H1 (cell line): ENCODE measurements at places on chromosomes 16 and 17.
A peak's percentile ranks its signal among the peaks of the same experiment; 100 is the strongest.

DNA sequence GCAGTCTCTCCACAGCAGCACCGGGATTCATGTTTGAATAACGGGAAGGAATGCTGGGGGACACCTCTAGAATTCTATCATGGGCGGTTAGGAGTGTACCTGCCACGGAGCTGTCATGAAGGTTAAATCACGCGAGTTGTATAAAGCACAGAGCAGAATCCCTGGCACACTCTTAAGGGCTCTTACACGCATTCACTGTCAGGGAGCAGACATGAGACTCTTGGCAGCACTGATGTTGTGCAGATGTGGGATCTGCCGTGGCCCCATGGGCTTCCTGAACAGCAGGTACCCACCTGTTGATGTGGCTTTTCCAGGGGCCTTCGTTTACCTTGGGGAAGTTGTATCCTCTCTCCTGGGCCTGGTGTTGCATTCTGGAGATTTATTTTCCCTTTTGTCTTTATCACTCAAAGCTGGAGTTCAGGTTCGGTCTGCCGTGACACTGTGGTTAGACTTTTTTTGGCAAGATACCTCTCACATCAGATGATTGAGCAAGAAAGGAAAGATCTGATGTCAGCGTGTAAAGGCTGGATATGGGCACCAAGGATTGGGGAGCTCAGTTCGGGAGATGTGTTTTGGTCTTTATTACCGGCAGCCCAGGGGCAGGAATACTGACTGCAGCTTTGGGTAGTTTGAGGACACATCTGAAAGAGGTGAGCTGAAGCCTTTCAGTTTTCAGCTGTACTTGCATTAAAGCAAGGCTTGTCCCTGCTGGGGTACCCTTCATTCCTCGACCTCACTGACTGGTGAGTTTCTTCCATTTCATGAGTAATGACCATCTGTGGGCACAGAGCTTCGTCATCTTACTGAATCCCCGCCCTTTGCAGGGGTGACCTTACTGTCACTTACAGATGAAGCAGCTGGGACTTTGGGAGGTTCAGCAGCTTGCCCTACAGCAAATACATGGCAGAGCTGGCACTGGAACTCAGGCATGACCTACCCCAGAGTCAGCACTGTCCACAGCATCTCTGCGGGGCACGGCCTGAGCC is 19.3 kb downstream of the KNOP1 start:
- no peak for DNase-seq

DNA sequence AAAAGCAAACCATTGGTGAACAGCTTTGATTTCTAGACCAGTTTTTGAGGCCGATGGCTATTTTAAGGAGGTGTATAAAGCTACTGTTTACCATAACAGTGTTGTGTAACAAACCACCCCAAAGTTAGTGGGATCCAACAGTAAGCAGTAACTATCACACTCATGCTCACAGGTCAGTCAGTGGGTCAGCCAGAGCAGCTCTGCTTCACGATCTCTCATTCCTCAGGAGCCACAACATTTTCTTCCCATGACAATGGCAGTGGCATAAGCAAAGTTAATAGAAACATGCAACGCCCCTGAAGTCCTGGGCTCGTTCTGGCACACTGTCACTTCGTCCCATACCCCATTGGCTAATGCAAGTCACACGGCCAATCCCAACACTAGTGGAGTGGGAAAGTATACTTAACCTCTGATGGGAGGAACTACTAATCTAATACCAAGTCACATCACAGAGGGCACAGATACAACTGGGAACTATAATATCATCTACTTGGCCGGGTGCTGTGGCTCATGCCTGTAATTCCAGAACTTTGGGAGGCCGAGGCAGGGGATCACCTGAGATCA is 28.0 kb upstream of the B4GALNT2 start:
- no peak for DNase-seq

GRCh38 chr17:13753154-13753553 is 151.4 kb upstream of the HS3ST3A1 start:
- no peak for DNase-seq

DNA sequence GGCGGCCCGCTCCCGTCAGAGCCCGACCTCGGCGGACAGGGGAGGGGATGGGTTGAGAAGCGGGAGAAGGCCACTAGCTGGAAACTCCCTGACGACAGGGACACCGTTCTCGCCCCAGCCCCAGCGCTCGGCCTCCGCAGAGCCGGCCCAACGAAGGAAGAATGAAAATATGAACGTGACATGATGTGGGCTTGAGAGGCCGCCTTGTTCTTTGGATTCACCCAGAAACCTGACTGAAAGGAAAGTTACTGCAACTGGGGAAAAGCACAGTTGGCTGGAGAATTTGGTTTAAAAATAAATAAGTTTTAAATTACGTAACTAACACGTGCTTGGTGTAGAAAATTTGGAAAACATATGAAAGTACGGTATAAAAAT is 21.1 kb downstream of the NPTX1 start:
- no peak for DNase-seq

DNA sequence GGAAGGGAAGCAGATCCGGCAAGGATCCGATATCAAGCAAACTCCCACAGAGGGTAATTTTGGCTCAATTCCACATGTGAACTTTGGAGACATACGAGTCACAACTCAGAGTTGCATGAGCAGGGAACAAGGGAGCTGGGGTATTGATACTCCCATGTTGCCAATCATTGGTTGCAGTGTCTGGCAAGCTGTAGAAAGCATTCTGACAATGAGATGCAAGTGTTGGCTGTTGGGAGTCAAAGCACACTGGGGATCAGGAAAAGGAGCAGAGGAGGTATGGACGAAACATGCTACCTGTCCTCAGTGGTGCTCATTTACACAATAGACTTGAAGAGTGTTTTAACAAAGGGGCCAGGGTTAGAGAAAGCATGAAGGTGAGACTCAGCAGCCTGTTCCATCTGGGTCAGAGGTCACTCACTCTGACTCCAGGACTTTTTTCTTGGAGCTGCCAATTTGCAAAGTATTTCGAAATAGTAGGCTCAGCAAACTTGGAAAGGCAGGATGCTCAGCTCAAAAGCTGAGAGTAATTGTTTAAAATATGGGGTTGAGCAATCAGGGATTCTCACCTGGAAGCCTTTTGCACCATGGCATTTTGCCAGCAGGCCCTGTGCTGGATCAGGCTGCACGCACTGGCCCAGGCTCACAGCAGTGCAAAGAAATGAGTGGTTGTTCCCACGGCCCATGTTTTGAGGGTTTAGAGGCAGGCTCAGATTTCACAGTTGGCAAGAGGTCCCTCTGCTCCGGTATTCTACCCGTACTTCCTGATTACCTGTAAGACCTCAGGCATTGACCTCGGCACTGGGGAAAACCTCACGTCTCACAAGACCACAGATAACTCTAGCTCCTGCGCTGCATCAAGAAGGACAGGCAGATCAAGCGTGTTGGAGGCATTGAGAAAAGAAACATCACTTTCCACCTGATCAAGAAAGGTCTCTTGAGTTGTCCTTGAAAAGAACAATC is 17.6 kb upstream of the NKD1 start:
- no peak for DNase-seq

- DNase-seq, result no peak
Observed at GRCh38 chr17:7060165-7060891, 16.4 kb upstream of the SLC16A11 start.

- DNase-seq, result no peak
Observed at GRCh38 chr16:51815523-51815922, 664.5 kb upstream of the SALL1 start.

DNA sequence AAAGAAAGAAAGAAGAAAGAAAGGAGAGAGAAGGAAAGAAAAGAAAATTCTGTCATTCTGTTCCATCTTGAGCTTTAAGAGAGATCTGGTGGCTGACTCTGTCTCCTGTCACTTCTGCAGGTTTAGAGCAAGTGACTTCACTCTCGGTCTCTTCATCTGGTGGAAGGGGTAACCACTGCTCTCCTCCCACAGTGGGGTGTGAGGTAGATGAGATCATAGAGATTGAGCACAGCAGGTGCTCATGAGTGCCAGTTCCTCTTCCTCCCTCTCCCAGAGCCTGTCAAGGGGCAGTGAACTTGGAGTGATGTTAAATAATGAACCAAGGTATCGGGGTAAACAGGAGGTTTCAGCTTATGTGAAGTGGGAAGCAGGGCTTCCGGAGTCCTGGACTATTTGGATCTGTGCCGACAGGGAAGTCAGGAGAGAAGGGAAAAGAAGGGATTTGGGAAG is 47.7 kb downstream of the BEAN1 start:
- DNase-seq, result peak; percentile 33

- DNase-seq, result no peak
Observed at GRCh38 chr16:63938661-63939060, 1183.2 kb downstream of the CDH11 start.

GRCh38 chr17:61291451-61292285 is 108.0 kb upstream of the TBX2 start:
- DNase-seq, result no peak

GRCh38 chr17:59769887-59770286 is 62.4 kb downstream of the VMP1 start:
- DNase-seq, result no peak

DNA sequence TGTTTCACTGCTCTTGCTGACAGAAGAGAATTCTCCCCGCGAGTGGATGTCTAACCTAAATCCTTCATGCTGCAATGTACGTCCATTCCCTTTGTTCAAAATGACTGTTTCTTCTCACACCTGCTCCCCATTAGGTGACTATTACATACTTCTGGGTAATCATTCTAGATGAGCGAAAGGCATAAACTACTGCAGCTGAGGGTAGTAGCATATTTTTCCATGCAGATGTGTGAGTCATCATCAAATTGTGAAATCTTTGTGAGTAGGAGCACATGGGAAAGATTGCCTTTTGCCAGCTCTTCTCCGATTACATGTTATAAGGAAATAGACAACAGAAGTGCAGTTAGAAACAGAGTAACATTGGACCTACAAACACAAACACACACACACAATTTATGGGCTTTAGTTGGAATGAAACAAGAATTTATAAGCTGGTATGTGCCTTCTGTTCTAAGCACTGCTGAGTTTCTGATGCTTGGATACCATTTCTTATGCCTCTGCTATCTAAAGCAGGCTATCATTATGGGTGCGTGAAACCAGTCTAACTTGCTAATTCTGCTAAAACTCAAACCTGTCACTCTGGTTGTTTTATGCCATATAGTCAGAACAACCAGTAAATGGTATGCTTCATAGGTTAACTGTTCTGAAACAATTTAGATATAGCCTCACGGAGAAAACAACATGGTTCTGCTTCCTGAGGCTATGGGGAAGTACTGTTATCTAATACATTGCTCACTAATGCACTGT is 346.9 kb upstream of the PSMD7 start:
- no peak for DNase-seq

DNA sequence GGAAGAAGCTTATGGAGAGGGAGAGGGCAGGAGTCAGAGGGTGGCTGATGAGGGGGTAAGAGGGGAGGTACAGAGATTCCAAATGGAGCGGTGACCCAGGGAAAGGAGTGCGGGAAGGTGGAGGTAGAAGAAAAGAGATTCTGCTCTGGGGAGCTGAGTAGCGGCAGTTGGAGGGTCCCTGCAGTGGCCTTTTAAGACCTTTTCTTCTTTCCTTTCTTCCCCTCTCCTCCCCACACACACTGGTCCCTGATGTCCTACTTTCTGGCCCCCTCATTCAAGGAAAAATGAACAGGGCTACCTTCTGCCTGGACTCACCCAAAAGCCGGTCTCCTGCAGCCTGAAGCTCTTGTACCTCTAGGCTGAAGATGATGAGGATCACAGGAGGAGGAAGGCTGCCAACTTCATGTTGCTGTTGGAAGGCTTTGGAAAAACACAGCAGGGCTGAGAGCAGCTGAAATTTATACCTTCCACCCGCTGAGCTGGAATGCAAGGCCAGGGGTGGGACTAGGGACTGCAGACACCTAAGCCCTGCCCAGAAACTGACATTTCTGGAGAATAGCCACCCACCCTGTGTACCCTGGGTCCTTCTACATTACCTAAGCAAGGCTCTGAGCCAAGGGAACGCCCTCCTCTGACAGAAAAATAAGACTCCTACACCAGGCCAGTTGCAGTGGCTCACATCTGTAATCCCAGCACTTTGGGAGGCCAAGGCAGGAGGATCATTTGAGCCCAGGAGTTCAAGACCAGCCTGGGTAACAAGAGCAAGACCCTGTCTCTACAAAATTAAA is 9.4 kb upstream of the HEATR6 start:
- DNase-seq, result no peak

DNA sequence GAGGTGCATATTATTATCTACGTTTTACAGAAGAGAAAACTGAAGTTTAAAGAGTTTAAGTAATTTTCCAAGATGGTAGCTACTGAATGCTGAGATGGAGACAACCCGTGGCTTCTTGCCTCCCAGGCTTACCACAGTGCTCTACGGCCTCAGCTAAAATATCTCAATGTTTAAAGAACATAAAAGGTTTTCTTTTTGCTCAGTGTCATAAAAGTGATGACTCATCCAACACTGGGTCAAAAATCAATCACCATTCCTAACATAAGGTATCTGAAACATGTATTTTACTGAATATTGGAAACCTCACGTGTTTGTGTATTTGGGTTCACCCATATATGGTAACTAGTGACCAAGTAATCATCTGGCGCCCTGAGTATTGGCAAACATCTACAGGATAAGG is 18.4 kb downstream of the ABCA9 start:
- DNase-seq, result no peak

DNA sequence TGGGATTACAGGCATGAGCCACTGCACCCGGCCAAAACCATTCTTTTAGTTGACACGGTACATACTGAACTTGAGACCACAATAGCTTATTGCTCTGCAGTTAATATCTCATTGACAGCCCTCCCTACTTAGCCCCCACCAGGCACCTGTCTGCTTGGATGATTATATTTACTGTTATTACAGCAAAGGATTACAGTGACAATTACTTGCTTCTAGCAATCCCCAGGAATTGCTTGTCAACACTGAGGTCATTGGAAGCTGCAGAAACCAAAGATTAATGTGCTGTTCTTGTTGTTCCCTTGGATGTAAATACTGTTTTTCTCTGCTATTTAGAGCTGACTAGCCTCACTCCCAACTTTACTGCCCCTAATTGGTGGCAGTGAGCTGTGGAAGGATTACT is 211.2 kb downstream of the LGALS9B start:
- DNase-seq, result no peak
